ENCODE measurements at places on chromosomes 13 and 19. TPM values are rescaled to one million over a fixed set of nuclear protein-coding genes. Genes with fewer than 3 reads are reported as not detected.

Gene ZNF418
- total RNA-seq: 11.4 TPM

Gene IQCN
- 3.5 TPM for total RNA-seq

Gene NLRP4
- not detected for total RNA-seq

Gene POLR2I
- 55.5 TPM for total RNA-seq

Gene PROSER1
- 9.8 TPM for total RNA-seq

Gene RXFP2
- total RNA-seq: not detected

Gene PDCD5
- total RNA-seq: 50.3 TPM

Gene EXOSC5
- 11.4 TPM for total RNA-seq

All from placental epithelial cell (primary cell).